ENCODE measurements at places on chromosomes 1 and 21. TPM values are rescaled to one million over a fixed set of nuclear protein-coding genes. Genes with fewer than 3 reads are reported as not detected.

The AQP10 gene
- total RNA-seq: 0.13 TPM

The TMEM82 gene
- total RNA-seq: not detected

The SPRR5 gene
- total RNA-seq: not detected

The GSTM1 gene
- 19.2 TPM for total RNA-seq

The CLEC20A gene
- not detected for total RNA-seq

The TRABD2B gene
- total RNA-seq: 0.22 TPM

The EDARADD gene
- total RNA-seq: 1.2 TPM

The SOD1 gene
- 294 TPM for total RNA-seq

The CFHR1 gene
- total RNA-seq: 1.5 TPM

The FCRL1 gene
- total RNA-seq: not detected

All from articular chondrocyte of knee joint (primary cell).